ENCODE measurements at places on chromosomes 11 and 22.

DNA sequence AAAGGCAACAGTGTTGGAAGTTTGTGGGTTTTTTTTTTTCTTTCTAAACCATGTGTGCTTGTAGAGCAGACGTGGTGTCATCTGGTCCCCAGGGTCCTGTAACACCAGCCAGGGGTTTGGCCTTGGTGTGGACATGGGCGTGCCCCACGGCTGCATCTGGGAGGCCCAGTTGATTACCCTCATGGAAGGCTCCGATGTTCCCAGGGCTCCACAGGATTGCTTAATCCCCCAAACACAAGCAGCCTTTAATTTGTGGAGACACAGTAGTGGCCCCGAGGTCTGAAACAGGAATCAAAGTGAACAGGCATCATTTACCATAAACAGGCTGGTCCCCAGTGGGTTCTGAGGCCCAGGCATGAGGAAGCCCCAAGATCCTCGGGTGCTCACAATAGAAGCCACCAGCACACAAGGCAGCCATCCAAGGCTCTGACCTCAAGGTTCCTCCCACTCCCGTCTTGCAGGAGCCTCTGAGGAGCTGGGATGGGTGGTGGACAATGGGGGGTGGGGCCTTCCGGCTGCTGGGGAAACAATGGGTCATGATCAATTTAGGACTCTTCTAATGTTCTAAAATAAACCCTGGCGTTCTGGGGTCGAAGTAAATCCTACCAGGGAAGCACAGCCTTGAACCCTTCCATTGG is 115.0 kb upstream of the CD82 start:
- DNase-seq: no peak

GRCh38 chr11:65931773-65932557 is 12.7 kb downstream of the DRAP1 start:
- no peak for DNase-seq

GRCh38 chr22:18100781-18101180 is 9.8 kb upstream of the TUBA8 start:
- DNase-seq: no peak

DNA sequence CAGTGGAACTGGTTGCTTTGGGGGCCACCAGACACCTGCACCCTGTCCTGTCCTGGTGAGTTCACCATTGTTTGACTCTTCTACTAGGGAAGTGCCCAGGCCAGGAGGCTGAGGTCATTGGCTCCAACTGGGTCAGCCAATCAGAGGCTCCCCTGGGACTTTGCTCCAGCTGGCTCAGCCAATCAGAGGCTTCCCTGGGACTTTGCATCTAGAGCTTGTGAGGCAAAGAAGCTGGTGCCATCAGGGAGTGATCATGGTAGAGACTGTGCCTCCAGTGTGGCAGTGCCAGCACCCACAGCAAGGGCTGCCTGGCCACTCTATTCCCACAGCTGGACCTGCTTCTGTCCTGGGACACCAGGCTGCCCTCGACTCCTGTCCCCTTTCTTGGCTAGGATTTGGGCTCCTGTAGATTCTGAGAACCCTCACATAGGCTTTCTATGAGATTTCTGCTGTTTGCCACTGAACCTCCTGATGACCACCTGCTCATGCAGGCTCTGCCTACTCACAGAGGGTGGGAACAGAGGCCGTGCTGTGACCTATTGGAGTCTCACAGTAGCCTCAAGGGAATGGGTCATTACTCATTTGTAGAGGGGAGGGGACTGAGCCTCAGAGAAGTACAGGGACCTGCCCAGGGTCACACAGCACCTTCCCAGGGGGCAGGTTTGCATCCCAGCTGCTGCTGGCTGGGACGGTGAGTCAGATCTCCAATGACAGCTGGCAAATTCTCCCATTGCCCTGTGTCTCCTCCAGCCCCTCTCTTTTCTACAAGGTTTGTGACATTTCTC is 59.2 kb upstream of the SHISAL1 start:
- DNase-seq: no peak

- DNase-seq: no peak
Measured at GRCh38 chr11:1481483-1481825, 5.1 kb downstream of the MOB2 start.

DNA sequence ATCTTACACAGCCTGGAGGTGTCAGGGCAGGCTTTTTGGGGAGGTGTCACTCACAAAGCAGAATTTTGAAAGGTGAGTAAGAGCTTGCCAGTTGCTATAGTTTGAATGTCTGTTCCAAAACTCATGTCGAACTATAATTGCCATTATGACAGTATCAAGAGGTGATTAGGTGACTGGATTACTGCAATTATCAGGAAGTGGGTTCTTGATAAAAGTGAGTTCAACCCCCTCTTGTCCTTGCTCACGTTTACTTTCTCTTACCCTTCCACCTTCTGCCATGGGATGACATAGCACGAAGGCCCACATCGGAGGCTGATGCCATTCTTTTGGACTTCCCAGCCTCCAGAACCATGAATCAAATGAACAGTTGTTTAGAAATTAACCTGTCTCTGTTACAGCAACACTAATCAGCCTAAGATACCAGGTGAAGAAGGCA is 4.7 kb upstream of the C11orf86 start:
- DNase-seq: no peak

- peak; percentile 76 for DNase-seq
Measured at GRCh38 chr11:78231962-78232501, 43.3 kb downstream of the USP35 start.

DNA sequence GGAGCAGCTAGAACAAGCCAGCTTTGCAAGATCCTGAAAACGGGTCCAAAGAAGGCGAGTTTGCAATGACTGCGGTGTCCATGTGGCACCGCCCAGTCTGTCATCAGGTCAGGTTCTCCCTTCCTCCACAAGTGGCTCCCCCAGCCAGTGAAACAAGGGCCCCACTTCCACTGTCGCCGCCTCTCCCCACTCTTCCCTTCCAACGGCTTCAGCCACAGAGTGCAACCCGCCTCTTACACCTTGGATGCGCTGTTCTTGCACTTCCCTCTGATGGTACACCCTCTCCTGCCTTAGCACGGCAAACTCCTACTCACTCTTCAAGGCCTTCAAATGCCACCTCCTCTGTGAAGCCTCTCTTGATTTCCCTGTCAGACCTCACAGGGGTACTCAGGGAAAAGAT is 10.8 kb upstream of the TCF20 start:
- DNase-seq: no peak

DNA sequence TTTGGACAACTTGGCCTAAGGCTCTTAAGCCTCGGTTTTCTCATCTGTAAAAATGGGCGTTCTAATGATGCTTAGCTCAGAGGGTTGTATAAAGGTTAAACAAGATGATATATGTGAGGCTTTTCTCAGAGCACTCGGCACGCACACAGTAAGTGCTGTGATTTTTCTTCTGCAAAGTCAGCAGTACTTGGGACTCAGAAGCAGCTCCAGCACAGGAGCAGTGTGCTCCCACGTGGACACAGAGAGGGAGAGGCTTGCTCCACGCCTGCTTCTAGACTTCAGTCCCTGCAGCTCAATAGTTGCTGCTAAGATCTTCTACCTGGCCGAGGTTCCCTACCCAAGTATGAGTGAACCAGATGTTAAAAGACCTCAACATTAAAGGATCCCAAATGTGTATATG is 39.9 kb upstream of the PHF21A start:
- DNase-seq: no peak

DNA sequence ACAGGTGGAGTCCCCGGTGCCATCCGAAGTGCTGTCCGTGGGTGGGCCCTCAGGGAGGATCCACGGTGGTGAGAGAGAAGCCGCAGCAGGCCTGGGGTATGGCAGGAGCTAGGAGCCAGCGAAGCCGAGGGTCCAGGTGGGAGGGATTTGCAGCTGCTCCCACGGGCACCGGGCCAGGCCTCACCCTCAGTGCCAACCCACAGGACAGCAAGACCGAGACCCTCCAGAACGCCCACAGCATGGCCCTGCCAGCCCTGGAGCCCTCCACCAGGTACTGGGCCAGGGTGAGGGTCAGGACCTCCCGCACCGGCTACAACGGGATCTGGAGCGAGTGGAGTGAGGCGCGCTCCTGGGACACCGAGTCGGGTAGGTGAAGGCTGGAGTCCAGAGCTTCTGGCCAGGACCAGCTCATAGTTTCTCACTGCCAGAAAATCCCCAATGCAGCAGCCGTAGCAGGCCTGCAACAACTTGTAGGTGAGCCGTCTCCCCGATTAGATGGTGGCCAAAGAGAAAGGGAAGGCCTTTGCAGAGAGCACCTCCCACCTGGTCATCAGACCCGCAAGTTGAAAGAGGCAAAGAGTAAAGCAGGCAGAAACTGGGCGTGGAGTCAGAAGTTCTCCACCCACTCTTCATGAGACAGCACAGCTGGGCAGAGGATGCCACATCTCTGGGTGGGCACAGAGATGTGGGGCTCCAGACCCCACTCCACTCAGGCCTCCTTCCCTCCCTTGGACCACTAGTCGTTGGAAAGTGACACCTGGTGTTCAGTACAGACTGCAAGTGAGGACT is 20.4 kb downstream of the CSF2RB start:
- DNase-seq: no peak

- DNase-seq: no peak
Measured at GRCh38 chr11:125348674-125349309, 147.3 kb downstream of the FEZ1 start.

- no peak for DNase-seq
Measured at GRCh38 chr11:44632466-44633123, 67.1 kb downstream of the CD82 start.
